Osteocyte (in vitro differentiated cells): ENCODE measurements at places on chromosomes 6 and 20. TPM values are rescaled to one million over a fixed set of nuclear protein-coding genes. Genes with fewer than 3 reads are reported as not detected.

Gene PDYN
- total RNA-seq: not detected in 2 replicates

Gene IL17F
- not detected in 2 replicates for total RNA-seq

Gene MTRF1L
- total RNA-seq: 15.9 and 16.9 TPM in 2 replicates

Gene SLC35D3
- total RNA-seq: not detected in 2 replicates

Gene OLIG3
- total RNA-seq: not detected in 2 replicates

Gene OSTM1
- total RNA-seq: 49.9 and 54.1 TPM in 2 replicates

Gene CST8
- total RNA-seq: not detected in 2 replicates

Gene LPA
- not detected in 2 replicates for total RNA-seq

Gene ERVFRD-1
- not detected in 2 replicates for total RNA-seq

Gene HRH3
- total RNA-seq: not detected in 2 replicates

Gene GOPC
- total RNA-seq: 27.3 and 27.6 TPM in 2 replicates

Gene FKBP1C
- 0.55 and 1.2 TPM in 2 replicates for total RNA-seq

- no peak overlapping the region for H3K27ac ChIP-seq
- H3K36me3 ChIP-seq: no peaks in the 10 kb centered on the region
- H3K4me3 ChIP-seq: no peak overlapping the region
- peaks cover 2% of the 10 kb centered on the region for H3K27me3 ChIP-seq
- H3K4me1 ChIP-seq: no peaks in the 10 kb centered on the region
Observed at GRCh38 chr6:104428184-104428583, 431.5 kb downstream of the HACE1 start.

GRCh38 chr6:112245511-112246203 lies 8.7 kb downstream of the LAMA4 start:
- no peaks in the 10 kb centered on the region for H3K27me3 ChIP-seq
- H3K4me1 ChIP-seq: peaks cover 72% of the 10 kb centered on the region
- H3K27ac ChIP-seq: peak overlapping the region; percentile 86
- H3K36me3 ChIP-seq: peaks cover 40% of the 10 kb centered on the region

DNA sequence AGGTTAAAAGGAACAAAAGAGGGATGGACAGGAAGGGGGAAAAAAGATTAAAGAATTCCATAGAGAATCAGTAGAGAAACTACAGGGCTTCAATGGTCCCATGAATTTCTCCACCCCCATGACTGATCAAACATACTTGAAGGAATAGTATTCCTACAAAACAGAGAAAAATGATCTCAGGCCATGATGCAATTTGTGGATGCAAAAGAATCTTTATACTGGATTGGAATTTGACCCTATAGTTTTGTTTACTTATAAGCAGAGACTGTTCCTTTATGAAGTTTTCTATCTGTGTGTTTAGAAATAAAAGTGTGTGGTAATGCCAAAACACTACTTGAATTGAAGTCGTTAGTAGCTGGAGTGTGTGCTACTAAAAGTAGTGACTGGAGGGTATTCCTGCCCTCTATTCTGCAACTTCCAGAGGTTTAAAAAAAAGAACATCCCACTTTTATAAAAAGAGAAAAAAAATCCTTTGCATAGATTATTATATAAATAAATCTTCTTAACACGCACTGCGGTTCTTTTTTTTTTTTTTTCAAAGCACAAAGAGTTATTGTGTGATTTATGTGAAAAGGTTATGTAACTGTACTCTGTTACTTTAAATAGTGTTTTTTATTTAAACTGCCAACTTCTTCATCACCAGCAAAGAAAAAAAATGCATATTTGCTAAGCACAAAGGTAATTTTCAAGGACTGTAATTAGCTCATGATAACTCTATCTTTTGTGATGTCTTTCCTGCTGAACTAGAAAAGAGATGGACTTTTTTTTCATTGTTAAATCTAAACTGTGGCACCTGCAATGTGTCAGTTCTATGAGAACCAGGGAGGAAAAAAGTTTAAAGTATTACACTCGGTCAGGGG lies 214.5 kb upstream of the CITED2 start:
- H3K36me3 ChIP-seq: no peaks in the 10 kb centered on the region
- peaks cover 51% of the 10 kb centered on the region for H3K4me1 ChIP-seq
- H3K27me3 ChIP-seq: no peaks in the 10 kb centered on the region
- peak overlapping the region; percentile 93 for H3K27ac ChIP-seq

GRCh38 chr20:4157516-4157915 lies 142.2 kb upstream of the RNF24 start:
- no peak for DNase-seq
- H3K36me3 ChIP-seq: no peaks in the 10 kb centered on the region
- H3K4me1 ChIP-seq: peaks cover 48% of the 10 kb centered on the region
- H3K27ac ChIP-seq: peak overlapping the region; percentile 31
- H3K4me3 ChIP-seq: no peak overlapping the region

GRCh38 chr6:88360203-88360797 lies 194.2 kb upstream of the CNR1 start:
- H3K36me3 ChIP-seq: no peaks in the 10 kb centered on the region
- no peaks in the 10 kb centered on the region for H3K4me1 ChIP-seq
- DNase-seq: no peak
- H3K27ac ChIP-seq: no peak overlapping the region
- no peak overlapping the region for H3K4me3 ChIP-seq
- H3K27me3 ChIP-seq: peaks cover 8% of the 10 kb centered on the region

DNA sequence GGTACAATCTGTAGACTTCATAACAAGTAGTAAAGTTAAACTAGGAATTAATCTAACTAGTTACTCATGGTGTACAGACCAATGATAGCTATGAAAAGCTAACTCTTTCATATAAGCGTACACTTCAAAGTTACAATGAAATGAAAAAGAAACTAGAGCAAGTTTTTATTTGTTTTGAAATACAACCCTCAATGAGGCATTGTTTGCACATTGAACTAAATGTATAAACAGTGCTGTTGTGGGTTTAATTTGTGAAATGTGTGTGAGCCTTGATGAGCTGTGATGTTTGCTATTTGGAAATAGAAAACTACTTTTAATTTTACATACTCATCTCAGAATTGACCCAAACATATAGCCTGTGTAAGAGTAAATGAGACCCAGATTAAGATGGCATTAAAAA lies 11.1 kb upstream of the EYA4 start:
- no peaks in the 10 kb centered on the region for H3K4me1 ChIP-seq
- H3K27ac ChIP-seq: no peak overlapping the region
- no peaks in the 10 kb centered on the region for H3K36me3 ChIP-seq
- DNase-seq: no peak

DNA sequence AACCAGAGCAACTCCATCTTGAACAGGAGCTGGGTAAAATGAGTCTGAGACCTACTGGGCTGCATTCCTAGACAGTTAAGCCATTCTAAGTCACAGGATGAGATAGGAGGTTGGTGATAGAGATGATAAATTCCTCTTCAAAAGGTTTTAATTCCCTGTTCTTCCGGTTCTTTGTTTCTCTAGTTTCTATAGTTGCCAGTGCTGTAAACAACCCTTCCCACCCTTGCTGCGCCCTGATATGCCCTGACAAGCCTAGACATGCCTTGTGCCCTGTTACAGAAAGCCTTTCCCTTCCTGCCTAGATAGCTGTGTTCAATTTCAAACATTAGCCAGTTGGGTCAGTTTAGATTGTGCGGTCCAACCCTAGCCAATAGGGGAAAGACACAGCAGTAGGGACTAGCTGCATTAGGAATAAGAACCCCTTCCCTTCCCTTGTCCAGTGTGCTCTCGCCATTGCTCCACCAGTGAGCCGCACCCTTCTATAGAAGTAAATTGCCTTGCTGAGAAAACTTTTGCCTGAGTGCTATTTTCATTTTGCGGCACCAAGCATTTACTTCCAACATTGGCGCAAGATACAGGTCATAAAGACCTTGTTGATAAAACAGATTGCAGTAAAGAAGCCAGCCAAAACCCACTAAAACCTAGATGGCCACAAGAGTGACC lies 52.5 kb upstream of the CCN2 start:
- H3K27me3 ChIP-seq: no peaks in the 10 kb centered on the region
- H3K27ac ChIP-seq: no peak overlapping the region
- peaks cover 29% of the 10 kb centered on the region for H3K4me1 ChIP-seq
- H3K36me3 ChIP-seq: peaks cover 1% of the 10 kb centered on the region
- DNase-seq: no peak

- H3K27me3 ChIP-seq: peaks cover 21% of the 10 kb centered on the region
- H3K36me3 ChIP-seq: no peaks in the 10 kb centered on the region
- no peak for DNase-seq
- no peak overlapping the region for H3K27ac ChIP-seq
Observed at GRCh38 chr6:25899123-25899522, 25.1 kb upstream of the SLC17A3 start.

- no peaks in the 10 kb centered on the region for H3K36me3 ChIP-seq
- DNase-seq: no peak
- no peak overlapping the region for H3K27ac ChIP-seq
- peaks cover 13% of the 10 kb centered on the region for H3K27me3 ChIP-seq
Observed at GRCh38 chr20:17390655-17391054, 140.5 kb downstream of the BFSP1 start.

DNA sequence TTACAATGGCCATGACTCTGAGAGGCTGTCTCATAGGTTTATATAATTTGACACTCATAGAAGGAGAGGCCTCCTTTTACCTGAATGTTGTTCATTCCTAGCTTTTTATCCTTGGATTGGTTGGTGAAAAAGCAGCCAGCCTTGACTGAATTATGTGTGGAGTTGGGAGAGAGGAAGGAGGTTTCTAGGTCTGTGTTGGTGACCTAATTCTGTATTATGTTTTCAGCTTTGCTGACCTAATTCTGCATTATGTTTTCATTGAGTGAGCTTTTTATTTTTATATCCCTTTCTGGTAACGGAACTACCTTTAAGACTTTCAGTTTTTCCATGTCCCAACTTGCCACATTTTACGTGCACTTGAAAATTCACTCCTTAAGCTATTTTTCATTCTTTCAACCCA lies 59.1 kb upstream of the RNF144B start:
- DNase-seq: no peak
- H3K36me3 ChIP-seq: no peaks in the 10 kb centered on the region
- peak overlapping the region; percentile 41 for H3K27ac ChIP-seq
- no peaks in the 10 kb centered on the region for H3K27me3 ChIP-seq
- no peak overlapping the region for H3K4me3 ChIP-seq
- H3K4me1 ChIP-seq: peaks cover 17% of the 10 kb centered on the region

- no peak for DNase-seq
- no peaks in the 10 kb centered on the region for H3K36me3 ChIP-seq
- no peak overlapping the region for H3K4me3 ChIP-seq
- no peak overlapping the region for H3K27ac ChIP-seq
- H3K27me3 ChIP-seq: no peaks in the 10 kb centered on the region
Observed at GRCh38 chr20:36010825-36011224, 42.4 kb downstream of the CNBD2 start.

DNA sequence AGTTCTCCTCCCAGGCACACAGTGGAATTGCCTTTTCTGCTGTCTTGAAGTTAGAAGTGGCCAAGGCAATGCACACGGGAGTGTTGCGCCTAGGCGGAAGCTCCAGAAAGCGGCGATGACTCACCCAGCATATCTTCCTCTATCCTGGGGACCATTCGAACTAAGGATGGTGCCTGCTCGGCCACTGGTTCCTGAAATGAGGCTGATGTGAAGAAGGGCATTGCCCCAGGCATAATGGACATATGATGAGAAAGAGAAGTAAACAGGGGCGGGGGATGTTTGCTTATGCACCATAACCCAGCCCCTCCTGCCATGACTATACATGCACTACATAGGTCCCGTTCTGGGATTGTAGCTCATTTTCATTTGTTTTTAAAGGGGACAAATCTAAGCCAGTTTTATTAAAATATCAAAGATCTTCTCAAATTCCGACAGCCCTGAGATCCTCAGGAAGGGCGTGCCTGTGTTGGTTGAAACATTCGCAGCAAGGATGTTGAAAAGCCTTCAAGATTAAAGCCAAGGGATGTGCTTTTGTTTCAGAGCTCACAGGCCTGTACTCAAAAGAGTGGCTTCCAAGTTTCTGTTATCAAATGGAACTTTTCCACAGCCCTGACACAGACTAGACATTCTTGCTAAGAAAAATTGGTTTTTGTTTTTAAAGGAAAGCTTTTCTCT lies 218.5 kb downstream of the LY86 start:
- no peaks in the 10 kb centered on the region for H3K36me3 ChIP-seq
- no peak overlapping the region for H3K27ac ChIP-seq
- H3K27me3 ChIP-seq: peaks cover 9% of the 10 kb centered on the region

GRCh38 chr6:158329531-158329930 lies 17.3 kb downstream of the TULP4 start:
- H3K36me3 ChIP-seq: peaks cover 22% of the 10 kb centered on the region
- DNase-seq: no peak
- peaks cover 21% of the 10 kb centered on the region for H3K4me1 ChIP-seq
- no peaks in the 10 kb centered on the region for H3K27me3 ChIP-seq
- no peak overlapping the region for H3K27ac ChIP-seq
